ENCODE measurements at places on chromosomes 3 and 15. TPM values are rescaled to one million over a fixed set of nuclear protein-coding genes. Genes with fewer than 3 reads are reported as not detected.

ALCAM gene
- total RNA-seq, result 49.6 TPM

ATRIP gene
- 5.2 TPM for total RNA-seq

TMEM266 gene
- total RNA-seq, result not detected

LIPH gene
- total RNA-seq, result 1.5 TPM

SLC15A2 gene
- 1.2 TPM for total RNA-seq

ENTPD3 gene
- total RNA-seq, result not detected

CYP8B1 gene
- total RNA-seq, result not detected

A4GNT gene
- not detected for total RNA-seq

CYP11A1 gene
- 6.5 TPM for total RNA-seq

CASR gene
- not detected for total RNA-seq

PPM1L gene
- 0.93 TPM for total RNA-seq

PIK3CB gene
- total RNA-seq, result 2.9 TPM

TMEM40 gene
- total RNA-seq, result not detected

GOLGA6C gene
- total RNA-seq, result not detected

ACAN gene
- 0.17 TPM for total RNA-seq

TMCO5A gene
- not detected for total RNA-seq

GPR171 gene
- total RNA-seq, result not detected

PRICKLE2 gene
- 22.9 TPM for total RNA-seq

KCNMB2 gene
- total RNA-seq, result not detected

GOLGA8G gene
- not detected for total RNA-seq

PCSK6 gene
- 10.7 TPM for total RNA-seq

LIPC gene
- total RNA-seq, result 0.43 TPM

CYB561D2 gene
- total RNA-seq, result 35.2 TPM

CTXND1 gene
- not detected for total RNA-seq

THSD4 gene
- 21.6 TPM for total RNA-seq

XPC gene
- total RNA-seq, result 18.4 TPM

SLC9A9 gene
- total RNA-seq, result 3.4 TPM

TRIM42 gene
- not detected for total RNA-seq

PLSCR4 gene
- 162 TPM for total RNA-seq

CLDN18 gene
- not detected for total RNA-seq

CLDN16 gene
- not detected for total RNA-seq

AGTR1 gene
- 15.6 TPM for total RNA-seq

NANOGP8 gene
- not detected for total RNA-seq

AHSG gene
- total RNA-seq, result not detected

Data from pericardium fibroblast (primary cell).